ENCODE measurements at places on chromosomes 3 and 15. TPM values are rescaled to one million over a fixed set of nuclear protein-coding genes. Genes with fewer than 3 reads are reported as not detected.

DNA sequence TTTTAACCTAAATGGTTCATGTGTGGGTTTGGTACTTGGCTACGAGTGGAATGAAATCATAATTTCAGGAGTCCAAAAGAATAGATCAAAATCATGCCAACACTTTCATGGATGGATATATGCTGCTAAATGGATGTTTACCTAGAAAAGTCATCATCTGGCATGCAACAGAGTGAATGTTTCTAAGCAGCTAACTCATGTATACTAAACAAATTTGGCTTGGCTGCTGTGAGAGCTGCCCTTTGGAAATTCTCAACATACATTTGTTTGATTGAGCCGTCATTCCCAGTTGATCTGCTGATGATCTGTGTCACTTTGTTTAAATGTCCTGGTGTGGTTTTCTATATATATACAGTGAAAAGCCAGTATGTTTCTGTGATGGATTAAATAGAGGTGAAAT, 263.3 kb downstream of the MECOM start:
- ATAC-seq: no peak

DNA sequence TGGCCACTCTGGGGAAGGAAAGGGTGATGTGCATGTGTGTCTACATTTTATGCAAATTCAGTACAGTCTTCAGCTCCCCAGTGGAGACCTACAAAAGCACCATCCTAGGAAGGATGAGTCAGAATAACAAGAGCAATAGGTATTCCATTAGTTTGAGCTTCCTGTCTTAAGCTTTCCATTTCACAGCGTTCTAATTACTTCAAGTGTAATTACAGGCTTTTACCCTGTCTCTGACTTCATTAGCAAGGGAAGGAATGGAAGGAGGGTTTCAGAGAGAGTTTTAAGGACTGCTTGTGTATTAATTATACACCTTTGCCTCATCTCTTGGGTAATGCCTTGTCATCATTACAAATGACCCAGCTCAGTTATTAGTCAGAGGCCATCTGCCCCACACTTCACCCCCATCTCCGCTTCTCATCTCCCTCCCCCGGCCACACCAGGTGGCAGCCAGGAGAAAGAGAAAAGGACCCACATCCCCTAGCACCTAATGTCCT, 202.8 kb upstream of the MRPL3 start:
- ATAC-seq: peak; percentile 37

- no peak for ATAC-seq
Measured at GRCh38 chr15:57867970-57868798, 161.7 kb downstream of the POLR2M start.

DNA sequence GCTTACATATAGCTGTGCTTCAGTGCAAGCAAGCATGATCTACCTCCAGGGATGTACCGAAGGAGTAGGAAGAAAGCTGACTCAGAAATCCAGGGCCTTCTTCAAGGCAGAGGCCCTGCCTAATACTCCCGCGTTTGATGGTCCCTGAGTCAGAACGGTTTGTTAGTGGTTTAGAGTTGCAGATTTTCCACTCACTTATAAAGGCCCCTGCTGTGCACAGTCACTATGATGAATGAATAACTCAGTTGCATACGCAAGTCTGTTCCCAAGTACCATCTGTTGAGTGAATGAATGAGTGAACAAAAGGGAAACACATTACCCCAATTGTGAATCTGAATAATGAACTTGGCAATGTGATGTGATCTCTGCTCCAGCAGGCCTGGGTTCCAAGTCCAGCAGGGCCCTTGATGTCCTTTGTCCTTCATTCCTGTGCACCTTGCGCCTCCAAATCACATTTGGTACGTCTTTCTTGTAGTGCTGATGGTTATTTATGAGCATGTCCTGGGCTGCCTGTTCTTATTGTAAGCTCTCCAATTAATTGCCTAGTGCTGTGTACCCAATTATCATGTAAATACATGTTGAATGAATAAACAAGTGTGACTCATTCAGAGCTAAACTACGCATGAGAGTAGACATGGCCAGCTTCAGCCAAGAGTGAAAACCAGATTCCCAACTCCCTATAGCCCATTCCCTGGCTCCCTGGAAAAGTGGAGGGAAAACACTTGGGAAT, 85.3 kb upstream of the LIMD1 start:
- peak; percentile 94 for ATAC-seq

- no peak for ATAC-seq
Measured at GRCh38 chr3:137763594-137763938, 549 bp upstream of the SOX14 start.

GRCh38 chr3:58006661-58007060, 1.6 kb upstream of the FLNB start:
- ATAC-seq: no peak

DNA sequence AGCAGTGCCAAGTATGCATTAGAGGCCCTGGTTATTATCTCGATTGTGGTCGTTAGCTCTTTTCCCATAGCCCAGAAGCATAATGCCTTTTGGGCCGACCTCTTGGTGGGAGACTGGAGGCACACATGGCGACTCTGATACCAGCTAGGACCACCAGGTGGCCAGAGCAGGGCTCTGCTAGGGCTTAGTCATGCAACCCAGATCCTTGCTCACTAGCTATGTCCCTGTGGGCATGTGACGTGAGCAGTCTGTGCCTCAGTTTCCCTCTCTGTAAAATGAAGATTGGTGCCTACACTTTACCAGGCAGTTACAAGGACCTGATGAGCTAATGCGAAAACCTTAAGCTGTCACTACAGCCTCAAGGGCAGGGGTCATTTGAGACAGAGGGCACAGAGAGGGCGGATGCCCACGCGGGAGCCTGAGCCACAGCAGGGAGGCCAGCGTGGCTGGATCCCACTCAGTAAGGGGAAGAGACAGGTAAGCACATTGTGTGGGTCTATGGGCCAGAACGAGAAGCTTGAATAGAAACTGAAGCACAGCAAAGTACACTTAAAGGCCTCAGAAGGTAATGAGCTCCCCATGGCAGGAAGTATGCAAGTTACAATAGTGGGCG, 8.8 kb downstream of the KLF15 start:
- ATAC-seq: no peak

DNA sequence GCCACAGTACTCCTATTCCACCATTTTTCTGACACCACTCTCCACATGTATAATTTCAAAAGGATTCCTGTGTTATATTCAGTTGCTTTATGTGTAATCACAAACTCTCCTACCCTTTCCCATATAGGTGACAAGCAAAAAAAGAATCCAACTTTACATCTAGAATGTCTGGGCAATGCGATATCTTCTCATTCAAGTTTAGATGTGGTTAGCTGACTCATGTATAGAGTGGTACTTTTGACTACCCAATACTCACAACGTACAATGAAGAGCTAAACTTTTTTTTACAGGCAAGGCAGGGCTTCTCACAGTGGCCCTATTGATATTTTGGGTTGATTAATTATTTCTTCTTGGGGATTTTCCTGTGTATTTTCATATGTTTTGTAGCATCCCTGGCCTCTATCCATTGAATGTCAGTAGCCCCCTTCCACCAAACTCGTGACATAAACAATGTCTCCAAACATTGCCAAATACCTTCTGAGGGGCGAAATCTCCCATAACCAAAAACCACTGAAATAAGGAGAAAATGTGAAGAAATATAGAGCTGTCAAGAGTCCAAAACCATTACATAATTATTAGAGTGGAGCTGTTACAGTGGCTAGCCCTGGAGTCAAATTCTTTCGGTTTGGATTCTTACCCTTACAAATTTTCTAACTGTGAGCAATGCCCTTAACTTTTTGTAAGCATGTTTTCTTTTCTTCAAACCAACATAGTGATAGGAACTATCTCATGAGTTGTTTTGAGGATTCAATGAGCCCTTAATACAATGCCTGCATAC, 342.6 kb downstream of the NSUN3 start:
- ATAC-seq: no peak

- no peak for ATAC-seq
Measured at GRCh38 chr15:28154283-28154682, 55.2 kb upstream of the OCA2 start.

- peak; percentile 17 for ATAC-seq
Measured at GRCh38 chr3:61518590-61518989, 42.8 kb upstream of the PTPRG start.

GRCh38 chr3:46104706-46105105, 77.4 kb upstream of the XCR1 start:
- ATAC-seq: no peak

GRCh38 chr15:74869726-74870407, 3.3 kb downstream of the SCAMP2 start:
- peak; percentile 57 for ATAC-seq

DNA sequence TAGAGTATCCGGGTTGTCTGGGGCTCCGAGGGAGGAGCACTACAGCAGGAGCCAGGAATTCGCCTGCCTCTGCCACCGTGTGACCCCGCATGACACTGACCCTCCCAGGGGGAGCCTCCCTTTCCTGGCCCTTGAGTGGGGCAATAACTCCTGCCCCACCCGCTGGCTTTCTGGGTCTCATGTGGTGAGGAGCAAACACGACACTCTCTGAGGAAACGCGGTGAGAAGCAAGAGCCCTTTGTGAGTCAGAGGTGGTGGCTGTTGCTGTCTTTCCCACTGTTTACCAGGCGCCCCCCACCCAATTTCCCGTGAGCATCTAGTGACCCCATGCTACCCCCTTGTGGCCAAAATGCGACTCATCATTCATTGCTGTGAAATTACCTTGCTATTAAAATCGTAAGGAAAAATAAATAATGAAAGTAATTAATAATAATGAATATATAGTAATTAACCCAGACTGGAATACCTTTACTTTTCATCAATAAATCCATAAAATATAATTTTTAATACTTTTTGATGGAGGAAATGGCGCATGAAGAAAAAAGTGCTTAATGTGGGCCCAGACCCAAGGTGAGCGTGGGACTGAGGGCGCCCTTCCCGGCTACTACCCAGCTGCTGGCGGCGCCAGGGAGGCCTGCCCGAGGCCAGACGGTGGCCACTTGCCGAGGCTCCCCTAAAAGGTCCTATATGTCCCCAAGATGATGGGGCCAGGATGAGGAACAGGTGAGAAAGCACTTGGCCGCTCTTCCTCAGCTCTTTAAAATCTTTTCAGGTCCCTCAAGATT, 29.3 kb downstream of the CCNL1 start:
- peak; percentile 11 for ATAC-seq

DNA sequence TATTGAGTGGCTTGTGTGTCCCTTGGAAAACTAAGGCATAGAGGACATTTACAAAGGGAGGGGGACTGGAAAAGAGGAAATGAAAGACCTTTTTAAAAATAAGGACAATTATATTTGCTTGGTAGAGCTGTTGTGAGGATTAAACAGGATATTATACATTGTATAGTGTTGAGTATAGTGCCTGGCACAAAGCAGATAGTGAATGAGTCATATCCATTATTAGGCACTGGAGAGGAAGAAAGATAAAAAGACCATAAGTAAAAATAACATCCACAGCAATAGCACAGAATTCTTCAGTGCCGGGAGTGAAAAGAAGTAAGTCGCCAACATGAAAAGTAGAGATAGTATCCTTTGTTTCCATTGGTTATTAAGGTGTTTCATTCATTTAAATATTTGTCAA, 623.3 kb downstream of the PDCD6IP start:
- no peak for ATAC-seq

- peak; percentile 100 for ATAC-seq
Measured at GRCh38 chr3:72756900-72757299, 91.3 kb downstream of the SHQ1 start.

DNA sequence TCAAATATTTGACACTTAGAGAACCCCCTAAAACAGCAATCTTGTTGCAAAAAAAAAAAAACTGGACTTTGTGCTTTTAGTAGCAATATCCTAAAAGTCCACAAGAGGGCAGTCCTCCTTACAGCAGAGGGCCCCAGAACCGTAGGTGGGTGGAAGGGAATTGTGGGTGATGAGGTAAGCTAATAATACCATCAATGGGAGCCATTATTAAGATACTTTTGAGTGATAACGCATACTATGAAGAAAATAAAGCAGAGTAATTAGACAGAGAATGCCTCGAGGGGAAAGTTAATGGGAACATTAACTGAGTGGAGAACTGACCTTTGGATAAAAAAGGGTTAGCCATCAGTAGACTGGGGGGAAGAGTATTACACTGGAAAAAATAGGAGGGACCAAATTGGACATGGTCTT, 229.9 kb downstream of the THRB start:
- ATAC-seq: no peak

DNA sequence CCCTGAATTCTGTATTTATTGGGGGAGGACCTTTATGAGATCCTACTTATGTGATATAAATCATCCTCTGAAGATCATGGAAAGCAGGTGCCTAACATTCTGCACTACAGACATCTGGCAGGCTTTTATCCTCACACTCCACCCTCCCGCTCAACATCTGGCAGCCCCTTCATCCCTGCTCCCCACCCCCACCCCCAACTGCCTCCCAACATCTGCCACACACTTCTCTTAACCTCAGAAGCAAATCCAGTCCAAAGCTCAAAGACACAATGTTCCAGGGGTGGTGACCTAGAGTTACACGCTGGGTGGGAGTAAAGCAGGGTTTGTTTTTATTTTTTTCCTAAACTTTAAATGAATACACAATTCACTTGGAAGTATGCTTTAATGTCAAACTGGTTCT, 184.5 kb upstream of the ATP11B start:
- no peak for ATAC-seq

- no peak for ATAC-seq
Measured at GRCh38 chr3:2452249-2452648, 353.6 kb downstream of the CNTN4 start.

GRCh38 chr15:98009169-98009568, 48.7 kb downstream of the ARRDC4 start:
- no peak for ATAC-seq

DNA sequence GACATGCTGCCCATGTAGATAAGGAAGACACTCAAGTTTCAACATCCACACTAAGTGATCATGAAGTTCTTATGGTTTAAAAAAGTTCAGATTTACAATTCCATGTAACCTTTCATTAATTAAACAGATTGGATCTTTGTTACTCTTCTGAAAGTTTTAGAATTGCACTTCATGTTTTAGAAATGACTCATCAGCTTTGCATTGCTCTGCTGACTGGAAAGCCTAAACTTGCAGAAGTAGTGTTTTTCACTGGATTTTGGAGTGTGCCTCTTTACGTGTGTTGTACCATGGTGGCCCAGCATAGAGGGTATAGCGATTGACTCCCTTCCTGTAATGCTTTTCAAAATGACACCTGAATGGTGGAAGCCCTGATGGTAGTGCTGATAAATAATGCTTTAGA, 157.9 kb downstream of the BBX start:
- peak; percentile 52 for ATAC-seq

DNA sequence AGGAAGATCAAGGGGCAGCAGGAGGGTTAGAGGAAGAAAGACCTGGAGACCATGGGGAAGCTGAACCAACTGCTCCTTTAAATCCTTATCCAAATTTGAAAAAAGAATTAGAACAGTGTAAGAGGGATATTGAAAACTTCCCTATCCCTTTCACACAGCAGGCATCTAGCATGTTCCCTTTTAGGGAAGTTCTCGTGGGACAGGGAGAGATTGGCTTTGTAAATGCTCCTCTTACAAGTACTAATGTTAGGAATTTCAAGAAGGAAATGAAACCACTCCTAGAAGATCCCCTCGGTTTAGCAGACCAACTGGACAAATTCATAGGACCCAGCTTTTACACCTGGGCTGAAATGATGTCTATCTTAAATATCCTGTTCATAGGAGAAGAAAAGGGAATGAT, 41.5 kb downstream of the PPCDC start:
- no peak for ATAC-seq

Gene PXK
- 27.1 TPM for total RNA-seq

Gene UBE3A
- 94.8 TPM for total RNA-seq

Gene LAMB2
- 0.79 TPM for total RNA-seq

Gene PAK6
- total RNA-seq: 1.4 TPM

Gene GOLGA6B
- not detected for total RNA-seq

Gene GPR149
- not detected for total RNA-seq

Gene TIMP4
- not detected for total RNA-seq

Gene LIPH
- total RNA-seq: 0.65 TPM

Gene NPAP1
- not detected for total RNA-seq

Gene LMCD1
- 9.8 TPM for total RNA-seq

Gene GOLGA6D
- not detected for total RNA-seq

Gene HACD3
- total RNA-seq: 24.9 TPM

All from activated T-helper 17 cell treated with anti-CD3 and anti-CD28 coated beads, Interleukin-2, amount 50 U/mL, for 72 hours (primary cell).